ENCODE measurements at places on chromosomes 5 and 9. TPM values are rescaled to one million over a fixed set of nuclear protein-coding genes. Genes with fewer than 3 reads are reported as not detected.

The TEX48 gene
- total RNA-seq = not detected

The FAT2 gene
- 0.08 TPM for total RNA-seq

The IFT74 gene
- 19.2 TPM for total RNA-seq

The PCSK1 gene
- total RNA-seq = 0.45 TPM

The AGXT2 gene
- not detected for total RNA-seq

The SCGB3A1 gene
- not detected for total RNA-seq

The ARSK gene
- 19.0 TPM for total RNA-seq

The SPATA31E1 gene
- not detected for total RNA-seq

DNA sequence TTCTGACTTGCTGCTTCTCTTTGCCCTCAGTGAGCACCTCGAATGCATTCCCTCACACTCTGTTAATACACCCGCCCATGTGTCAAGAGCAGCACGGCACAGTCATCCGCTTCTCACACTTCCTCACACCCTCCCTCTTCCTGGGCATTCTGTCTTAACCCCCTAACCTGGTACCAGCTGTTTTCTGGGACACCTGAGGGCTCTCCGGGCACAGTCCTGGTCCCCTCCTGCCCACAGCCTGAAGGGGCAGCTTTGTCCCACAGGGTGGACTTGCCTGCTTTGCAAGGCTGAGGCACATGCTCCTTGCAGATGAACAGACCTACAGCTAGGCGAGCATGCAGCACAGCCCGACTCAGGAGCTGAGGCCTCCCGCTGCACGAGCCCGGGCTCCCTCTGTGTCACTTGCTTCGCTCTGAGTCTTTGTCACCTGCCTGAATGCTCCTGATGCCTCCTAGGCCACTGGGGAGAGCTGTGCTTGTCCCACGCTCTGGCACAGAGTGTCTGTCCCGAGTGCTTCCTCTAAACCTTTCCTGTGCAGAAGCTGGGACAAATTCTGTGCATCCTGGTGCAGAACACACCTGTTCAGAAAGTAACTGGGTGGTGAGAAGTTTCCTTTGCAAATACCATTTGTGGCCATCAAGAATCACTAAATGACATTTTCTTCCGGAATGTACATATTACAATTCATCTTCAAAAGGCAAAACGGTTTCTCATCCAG is 47.8 kb downstream of the AHRR start:
- DNase-seq = no peak

DNA sequence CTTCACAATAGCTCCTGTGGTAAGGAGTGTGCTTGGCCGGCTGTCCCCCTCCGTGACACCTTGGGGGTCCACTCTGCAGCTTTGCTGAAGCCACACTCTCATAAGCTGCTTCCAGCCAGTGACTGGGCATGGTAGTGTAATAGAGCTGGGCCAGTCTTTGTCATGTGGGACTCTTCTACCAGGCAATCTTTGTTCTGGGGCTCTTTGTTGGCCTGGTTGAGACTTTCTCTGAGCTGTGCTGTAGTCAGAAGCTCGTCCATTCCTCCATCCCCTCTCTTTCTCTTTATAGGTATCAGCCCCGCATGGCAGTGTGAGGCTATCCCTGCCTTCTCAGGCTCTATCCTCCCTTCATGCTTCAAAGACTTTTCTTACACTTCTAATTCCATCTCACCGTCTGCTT is 25.7 kb downstream of the CARD6 start:
- DNase-seq = no peak

- peak; percentile 80 for DNase-seq
These were observed 4.1 kb downstream of the DNAJB5 start for GRCh38 chr9:34993502-34994259.

DNA sequence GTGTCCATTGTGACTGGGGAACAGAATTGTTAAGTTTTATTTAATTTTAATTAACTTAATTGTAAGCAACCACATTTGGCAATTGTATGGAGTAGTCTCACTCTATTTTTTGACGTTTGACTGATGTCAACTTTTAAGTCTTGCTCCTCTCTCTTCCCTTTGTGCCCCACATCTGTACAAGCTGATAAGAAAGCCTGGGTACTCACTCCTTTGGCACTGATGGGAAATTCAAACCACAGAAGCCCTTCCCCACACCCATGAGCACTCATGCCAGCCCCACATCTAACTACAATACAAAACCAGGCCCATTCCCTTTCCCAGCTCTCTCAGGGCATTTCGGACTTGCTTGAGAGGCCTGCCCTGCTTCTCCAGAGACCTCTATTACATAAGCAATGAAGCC is 451.5 kb upstream of the KIF2A start:
- no peak for DNase-seq

GRCh38 chr9:36214571-36214970 is 23.9 kb downstream of the CLTA start:
- DNase-seq = peak; percentile 87

GRCh38 chr9:97487861-97488260 is 13.6 kb upstream of the TMOD1 start:
- DNase-seq = no peak

- DNase-seq = no peak
These were observed 441.0 kb downstream of the TLE4 start for GRCh38 chr9:80012557-80013330.

DNA sequence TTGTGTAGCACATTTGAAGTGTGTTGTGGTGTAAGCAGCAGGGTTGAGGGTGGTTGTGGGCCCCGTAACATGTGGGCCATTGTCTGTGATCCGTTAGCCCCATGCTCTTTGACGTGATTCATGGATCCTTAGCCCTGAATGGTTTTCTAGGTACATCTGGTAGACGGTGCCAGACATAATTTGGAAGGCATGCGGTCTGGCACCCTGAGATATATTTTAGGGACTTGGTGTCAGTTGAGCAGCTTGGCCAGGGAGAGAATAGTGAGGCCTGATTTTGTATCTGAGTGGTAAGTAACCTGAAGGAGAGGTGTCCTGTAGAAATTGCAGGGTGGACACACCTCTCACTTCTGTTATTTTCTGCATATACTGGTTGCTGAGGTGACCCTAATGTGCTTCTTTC is 10.9 kb downstream of the SH3GL2 start:
- no peak for DNase-seq

DNA sequence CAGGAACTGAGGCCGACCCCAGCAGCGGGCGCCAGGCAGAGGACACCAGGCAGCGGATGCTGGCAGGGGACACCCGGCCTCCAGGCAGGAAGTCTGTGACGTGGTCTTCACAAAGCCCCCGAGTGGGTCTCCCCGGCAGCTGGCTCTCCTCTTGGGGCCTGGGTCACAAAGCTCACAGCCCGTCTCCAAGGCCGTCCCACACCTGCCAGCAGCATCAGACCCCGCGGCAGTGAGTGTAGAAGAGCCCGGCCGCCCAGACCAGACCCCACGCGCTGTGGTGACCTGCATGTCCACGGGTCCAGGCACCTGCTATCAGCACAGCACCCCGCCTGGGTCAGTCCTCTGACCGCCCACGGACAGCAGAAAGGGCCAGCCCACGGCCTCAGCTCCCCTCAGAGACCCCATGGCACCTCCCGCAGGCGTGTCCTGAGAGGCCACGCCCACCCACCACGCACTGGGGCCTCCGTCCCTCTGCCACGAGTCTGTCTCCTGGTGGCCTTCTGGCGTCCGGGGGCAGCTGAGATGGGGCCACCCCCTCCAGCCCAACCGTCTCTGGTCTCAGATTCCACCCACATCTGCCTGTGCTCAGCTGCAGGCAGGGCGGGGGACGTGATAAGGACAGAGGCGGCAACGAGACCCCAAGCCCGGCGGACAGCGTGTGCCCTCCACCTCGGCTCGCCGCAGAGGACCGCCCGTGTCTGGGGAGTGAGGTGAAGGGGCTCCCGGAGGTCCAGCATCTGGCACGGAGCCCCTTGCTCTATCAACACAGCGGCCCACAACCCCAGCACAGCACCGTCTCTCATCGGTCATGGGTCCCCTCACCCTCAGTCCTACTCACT is 34.2 kb downstream of the EXD3 start:
- no peak for DNase-seq

DNA sequence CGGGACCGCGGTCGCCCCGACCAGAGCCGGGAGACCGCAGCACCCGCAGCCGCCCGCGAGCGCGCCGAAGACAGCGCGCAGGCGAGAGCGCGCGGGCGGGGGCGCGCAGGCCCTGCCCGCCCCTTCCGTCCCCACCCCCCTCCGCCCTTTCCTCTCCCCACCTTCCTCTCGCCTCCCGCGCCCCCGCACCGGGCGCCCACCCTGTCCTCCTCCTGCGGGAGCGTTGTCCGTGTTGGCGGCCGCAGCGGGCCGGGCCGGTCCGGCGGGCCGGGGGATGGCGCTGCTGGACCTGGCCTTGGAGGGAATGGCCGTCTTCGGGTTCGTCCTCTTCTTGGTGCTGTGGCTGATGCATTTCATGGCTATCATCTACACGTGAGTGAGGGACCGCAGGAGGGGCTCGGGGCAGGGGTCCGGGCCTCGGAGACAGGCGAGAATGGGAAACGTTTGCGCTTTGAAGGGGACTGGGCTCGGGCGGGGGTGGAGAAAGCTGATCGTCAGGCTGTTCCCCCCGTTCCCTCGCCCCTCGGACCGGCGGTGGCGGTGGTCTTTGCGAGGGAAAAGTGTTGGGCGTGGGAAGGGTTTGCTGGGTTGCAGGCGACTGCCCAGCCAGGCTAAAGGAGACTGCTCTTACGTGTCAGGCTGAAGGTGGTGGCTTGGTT is 457 bp downstream of the UGCG start:
- peak; percentile 49 for DNase-seq

GRCh38 chr5:45774528-45774927 is 78.3 kb upstream of the HCN1 start:
- no peak for DNase-seq

DNA sequence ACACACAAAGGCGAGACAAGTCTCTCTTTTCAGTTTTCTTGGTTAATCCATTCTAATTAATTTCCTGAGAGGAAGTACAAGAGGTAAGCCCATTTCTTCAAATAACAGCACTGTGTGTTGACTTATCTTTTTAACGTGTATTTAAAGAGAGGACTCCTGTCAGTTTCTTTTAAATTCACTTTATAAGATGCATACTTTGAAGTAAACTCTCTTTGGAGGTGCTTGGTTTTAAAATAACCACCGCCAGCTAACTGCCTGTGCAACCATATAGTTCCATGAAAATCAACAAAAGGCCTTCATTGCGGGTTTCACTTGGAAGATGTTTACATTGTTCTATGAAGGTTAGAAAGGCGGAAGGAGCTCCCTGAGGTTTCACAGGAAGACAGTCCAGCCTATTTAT is 13.1 kb upstream of the SERINC5 start:
- no peak for DNase-seq

GRCh38 chr5:153565822-153566221 is 75.4 kb downstream of the GRIA1 start:
- DNase-seq = peak; percentile 69

GRCh38 chr5:69048230-69048629 is 45.6 kb upstream of the SLC30A5 start:
- DNase-seq = peak; percentile 5

- no peak for DNase-seq
These were observed 17.7 kb downstream of the ANGPTL2 start for GRCh38 chr9:127104581-127105311.

- DNase-seq = no peak
These were observed 365.5 kb downstream of the KCNN2 start for GRCh38 chr5:114727358-114727757.

- DNase-seq = peak; percentile 70
These were observed 1576.5 kb downstream of the EFNA5 start for GRCh38 chr5:106094204-106094607.

DNA sequence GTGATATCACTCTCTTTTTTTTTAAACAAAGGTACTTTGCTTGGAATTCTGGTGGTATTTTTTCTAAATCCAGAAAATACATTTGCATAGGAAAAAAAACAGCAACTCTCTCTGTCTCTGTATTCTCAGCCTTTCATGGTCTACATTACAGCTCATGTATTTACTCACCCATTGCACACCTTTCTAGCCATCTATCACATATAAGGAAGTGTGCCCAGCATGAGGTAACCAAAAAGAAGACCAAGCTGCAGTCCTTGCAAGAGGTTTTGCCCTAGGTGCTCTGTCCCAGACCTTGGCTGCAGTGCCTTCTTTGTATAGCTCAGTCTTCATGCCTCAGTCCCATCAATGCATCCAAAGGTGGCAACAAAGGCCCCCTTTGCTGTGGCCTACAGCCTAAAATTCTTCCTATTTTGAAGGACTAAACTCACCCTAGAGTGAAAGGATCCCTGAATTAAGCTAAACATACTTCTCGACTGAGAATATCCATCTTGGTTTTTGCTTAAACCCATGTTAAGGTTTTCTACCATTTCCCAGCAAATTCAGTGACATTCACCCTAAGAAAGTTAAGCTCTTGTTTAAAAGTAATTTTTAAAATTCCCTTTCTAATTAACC is 446.4 kb downstream of the KIF4B start:
- no peak for DNase-seq

DNA sequence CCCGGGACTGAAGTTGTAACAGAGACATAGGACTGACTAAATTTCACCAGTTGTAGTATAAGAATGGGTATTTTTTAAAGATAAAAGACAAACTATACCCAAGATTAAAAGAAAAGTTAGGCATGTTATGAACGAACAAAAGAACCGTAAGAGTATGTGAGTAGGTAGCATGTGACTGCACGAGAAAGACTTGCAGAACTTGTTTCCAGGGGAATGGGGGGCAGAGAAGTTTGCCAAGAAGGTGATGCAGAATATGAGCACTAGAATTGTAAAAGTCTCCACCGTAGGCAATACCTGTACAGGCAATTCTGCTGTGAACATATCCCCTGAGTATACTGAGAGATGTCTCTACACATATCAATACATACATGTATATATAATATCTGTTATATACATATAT is 614.7 kb downstream of the PRELID2 start:
- no peak for DNase-seq

- DNase-seq = no peak
These were observed 28.4 kb downstream of the PCDHGC5 start for GRCh38 chr5:141517312-141517711.

- peak; percentile 60 for DNase-seq
These were observed 5.2 kb downstream of the LRRTM2 start for GRCh38 chr5:138869763-138870500.

DNA sequence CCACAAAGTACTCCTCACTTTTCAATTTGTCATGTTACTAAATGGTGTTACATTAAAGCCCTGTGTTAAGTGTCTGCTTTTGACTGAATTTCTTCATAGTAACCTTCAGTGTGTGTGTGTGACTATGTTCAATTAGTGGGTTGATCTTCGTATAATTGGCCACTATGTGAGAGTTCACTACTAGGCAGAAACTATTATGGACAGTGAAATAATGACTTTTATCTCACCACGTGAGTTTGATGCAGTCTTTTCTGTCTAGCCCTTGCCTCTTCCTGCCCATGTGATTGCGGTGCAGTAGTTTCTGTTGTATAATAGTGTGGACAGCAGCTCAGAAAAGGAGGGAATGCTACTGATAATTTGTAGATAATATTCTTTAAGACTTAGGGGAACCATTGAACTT is 1.8 kb upstream of the MAML1 start:
- DNase-seq = no peak

GRCh38 chr5:142176255-142176654 is 67.7 kb downstream of the NDFIP1 start:
- no peak for DNase-seq

DNA sequence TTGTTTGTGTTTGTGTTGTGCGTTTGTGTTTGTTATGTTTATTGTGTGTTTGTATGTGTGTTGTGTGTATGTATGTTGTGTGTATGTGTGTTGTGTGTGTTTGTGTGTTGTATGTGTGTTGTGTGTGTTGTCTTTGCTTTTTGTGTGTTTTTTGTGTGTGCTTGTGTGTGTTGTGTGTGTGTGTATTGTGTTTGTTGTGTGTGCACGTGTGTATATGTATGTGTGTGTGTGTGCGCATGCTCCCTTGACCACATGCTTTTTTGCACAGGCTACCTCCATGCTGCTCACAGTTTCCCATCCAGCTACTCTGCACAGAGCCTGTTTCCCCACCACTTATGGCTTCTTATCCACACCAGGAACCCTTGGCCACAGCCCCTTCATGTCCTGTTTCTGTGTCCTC is 720.0 kb upstream of the ADAMTS16 start:
- no peak for DNase-seq

- DNase-seq = peak; percentile 16
These were observed 19.2 kb downstream of the DOCK2 start for GRCh38 chr5:169656125-169656901.

Data from fibroblast of the aortic adventitia (primary cell).